Muscle of leg (tissue), 16 donors: ENCODE measurements at places on chromosomes 13 and 19. TPM values are rescaled to one million over a fixed set of nuclear protein-coding genes. Genes with fewer than 3 reads are reported as not detected.

GRCh38 chr19:41541990-41542584 is 33.9 kb upstream of the CEACAM21 start:
- DNase-seq: peak; percentile 53

DNA sequence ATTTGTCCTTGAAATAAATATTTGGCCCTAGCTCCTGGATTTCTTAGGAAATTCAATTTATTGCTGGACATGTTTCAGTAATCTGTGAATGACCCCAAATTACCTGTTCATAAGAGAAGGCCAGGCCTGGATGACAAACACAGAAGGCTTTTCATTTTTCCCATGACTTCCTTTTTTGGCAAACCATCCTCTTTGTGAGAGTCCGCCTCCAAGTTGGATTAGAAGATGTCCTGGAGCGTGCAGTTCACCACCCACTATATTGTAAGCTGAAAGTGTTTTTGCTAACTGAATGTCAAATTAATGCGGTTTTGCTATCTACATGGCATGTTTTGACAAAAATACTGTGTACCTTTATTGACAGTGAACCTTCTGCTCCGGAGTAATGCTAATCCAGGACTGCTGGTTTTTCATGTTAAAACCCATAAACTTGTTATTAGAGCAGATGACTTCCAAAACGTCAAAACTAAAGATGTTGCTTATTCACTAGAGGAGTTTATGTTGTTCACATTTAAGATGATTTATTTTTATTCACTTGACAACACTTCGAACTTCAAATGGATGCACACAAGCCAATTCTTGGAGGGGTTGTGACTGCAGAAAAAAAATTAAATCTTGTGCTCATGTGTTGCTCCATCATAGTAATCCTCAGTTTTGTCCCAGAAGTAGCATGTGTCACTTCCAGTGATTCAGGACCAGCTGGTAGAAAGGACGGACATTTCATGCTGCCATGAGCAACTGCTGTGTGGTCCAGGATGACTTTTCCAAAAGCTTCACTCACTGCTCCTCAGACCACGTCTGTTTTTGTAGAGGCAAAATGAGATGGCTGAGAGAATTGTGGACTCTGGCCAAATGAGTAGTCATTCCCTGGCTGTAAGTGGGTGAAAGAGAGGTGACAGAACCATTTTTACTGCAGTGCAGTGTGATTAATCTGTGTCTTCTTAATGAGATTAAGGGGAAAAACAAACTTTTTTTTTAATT is 71.0 kb downstream of the ITGBL1 start:
- peak; percentile 76 for DNase-seq

GRCh38 chr13:28716511-28716910 is 2.3 kb downstream of the SLC46A3 start:
- DNase-seq: no peak

DNA sequence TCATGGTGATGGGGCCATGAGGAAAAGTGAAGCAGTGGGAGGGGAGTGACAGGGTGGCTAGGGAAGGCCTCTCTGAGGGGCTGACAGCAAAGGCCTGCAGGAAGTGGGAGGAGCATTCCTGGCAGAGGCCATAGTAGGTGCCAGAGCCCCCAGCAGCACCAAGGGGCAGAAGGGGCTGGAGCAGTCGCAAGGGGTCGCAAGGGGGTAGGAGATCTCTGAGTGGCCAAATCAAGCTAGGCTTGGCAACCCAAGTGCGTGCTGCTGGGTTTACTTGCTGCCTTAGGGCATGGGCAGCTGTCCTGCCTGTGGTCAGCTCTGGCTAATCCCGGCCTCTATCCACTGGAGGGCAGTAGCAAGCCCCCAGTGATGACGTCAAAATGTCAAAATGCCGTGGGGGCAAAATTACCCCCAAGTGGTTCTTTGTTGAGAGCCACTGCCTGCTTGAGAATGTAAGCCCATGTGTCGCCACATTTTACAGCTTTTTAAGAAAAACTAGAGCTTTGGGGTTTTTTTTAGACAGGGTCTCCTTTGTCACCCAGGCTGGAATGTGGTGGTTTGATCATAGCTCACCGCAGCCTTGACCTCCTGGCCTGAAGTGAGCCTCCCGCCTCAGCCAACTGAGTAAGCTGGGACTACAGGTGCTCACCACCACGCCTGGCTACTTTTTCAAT is 11.8 kb downstream of the CCDC97 start:
- DNase-seq: peak; percentile 53

DNA sequence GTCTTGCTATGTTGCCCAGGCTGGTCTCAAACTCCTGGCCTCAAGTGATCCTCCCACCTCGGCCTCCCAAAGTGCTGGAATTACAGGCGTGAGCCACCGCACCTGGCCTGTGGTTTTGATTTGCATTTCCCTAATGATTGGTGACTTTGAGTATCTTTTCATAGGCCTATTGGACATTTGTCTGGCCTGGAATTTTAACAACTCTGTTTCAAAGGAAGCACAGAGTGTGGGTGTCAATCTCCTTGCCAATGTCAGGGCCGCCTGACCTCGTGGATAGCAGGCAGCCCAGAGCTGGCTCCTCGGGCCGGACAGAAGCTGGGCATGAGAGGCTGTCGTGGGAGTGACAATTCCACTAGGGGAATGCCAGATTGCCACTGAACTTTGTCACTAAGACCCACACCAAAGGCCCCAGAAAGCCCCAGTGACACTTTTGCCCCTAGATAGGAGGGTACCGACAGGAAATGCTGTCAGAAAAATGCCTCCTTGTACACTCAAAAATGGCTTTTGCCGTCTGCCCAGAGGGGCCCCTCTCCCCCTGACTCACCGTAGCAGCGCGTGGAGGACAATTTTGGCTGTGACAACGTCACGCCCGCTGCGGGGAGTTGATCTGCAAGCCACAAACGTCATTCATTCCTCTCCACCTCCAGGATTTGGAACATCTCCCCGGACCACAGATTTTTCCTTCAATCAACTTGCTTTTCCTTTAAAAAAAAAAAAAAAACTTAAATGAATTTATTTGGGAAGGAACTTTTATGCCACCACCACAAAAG is 11.7 kb upstream of the ADGRE5 start:
- DNase-seq: peak; percentile 67

- no peak for DNase-seq
Measured at GRCh38 chr13:20351281-20352022, 119.3 kb upstream of the GJB6 start.

DNA sequence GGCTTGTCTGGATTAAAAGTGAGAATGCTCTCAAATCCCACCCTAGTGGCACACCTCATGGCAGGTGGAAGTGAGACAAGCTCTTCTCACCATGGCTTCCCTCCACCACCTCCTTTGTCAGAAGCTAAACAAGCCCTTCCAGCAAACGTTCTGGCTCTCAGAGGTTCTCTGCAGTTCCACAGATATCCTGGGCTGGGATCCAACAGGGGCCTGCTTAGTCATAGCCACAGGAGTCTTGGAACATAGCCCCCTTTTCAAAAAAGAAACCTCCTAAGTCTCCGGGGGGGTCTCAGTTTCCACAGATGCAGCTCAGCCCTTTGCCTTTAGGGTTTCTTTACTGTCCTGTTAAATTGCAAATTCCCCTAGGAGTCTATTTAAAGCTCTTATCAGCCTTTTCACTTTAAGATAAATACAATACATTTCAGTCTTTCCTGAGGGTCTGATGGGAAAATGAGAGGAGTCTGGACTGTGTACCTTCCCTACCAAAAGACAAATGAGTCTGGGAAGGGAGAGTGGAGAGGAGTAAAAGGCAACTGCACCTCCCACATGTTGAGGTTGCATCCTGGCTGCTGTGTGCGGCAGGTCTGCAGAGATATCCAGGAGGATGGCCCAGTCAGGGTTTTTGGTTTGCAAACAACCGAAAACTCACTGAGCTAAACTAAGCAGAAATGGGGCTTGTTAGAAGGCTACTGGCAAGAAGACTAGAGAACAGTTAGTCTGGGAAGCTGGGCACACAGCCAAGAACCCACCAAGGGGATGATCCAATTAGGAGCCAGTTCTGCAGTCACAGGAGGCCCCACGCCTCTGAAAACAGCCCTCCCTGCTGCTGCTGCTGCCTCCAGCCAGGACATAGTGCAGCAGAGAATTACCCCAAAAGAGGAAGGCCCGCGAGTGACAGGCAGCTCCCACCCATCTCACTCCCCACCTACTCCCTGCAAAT is 41.4 kb upstream of the SERP2 start:
- DNase-seq: peak; percentile 94

GRCh38 chr13:112601371-112601770 is 13.4 kb upstream of the TUBGCP3 start:
- no peak for DNase-seq

GRCh38 chr19:2219726-2220125 is 16.4 kb downstream of the PLEKHJ1 start:
- no peak for DNase-seq

DNA sequence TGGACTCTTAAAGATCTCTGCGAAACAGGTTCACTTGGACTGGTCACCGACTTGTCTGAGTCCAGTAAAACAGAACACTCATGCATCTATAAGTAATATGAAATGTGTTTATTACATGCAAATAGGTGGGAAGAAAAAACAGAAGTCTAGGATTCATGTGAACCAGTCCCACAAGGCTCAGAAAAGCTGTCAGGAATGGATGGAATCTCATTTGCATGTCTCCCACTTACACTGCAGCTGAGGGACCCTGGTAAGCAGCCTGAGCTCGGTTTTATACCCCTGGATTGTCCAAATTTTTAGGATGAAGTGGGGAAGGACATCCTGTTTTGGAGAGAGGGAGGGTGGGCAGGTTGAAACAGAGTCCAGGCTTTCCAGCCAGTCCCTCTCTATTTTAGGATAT is 1545.1 kb upstream of the PCDH20 start:
- DNase-seq: no peak

DNA sequence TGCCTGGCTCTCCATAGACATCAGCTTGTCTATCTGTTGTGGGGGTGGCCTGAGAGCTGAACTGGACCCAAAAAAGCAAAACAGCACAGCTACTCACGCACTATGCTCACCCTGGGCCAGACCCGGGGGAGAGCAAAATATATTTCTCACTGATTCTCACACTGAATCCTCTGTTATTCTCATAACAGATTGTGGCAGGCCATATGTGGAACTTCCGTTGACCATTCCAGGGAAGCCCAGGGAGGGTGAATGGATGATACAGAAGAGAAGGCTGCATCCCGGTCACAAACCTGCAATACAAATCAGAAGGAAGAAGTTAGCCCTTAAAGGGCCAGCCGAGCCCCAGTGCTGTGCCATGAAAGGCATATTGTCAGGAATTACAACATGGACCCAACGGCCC is 362.5 kb downstream of the ZNF536 start:
- DNase-seq: peak; percentile 81

DNA sequence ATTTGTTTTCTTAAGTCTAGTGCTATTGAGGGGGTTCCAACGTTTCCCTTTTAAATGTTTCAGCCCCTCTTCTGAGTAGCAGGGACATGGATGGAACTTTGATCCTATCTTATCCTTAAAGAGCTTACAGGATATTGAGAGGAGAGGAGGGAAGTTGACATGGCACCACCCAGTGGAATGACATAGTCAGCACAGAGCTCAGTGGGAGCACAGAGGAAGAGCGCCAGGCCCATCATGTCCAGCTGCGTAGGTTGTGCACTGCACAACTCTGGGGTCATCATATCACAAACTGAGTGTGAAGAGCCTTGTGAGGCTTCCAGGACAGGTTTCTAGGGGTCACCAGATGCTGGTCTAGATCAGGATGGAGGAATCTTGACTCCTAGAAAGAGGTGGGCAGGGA is 4.6 kb upstream of the CDC42EP5 start:
- DNase-seq: no peak

DNA sequence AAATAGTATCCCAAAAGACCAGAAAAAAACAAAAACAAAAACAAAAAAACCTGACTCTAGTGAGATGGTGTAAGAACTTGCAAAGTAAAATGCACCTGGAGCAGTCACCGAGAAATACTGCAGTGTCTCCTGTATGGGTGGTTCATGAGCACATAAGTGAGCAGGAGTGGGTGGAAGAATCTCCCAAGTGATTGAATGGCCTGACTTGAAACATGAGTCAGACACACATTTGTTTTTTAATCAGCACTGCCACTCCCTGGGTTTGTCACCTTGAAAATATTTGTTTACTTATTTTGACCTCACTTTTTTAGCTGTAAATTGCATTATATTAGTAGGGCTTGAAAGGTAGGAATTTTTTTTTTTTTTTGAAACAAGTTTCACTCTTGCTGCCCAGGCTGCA is 2.0 kb downstream of the ZNF431 start:
- DNase-seq: no peak

DNA sequence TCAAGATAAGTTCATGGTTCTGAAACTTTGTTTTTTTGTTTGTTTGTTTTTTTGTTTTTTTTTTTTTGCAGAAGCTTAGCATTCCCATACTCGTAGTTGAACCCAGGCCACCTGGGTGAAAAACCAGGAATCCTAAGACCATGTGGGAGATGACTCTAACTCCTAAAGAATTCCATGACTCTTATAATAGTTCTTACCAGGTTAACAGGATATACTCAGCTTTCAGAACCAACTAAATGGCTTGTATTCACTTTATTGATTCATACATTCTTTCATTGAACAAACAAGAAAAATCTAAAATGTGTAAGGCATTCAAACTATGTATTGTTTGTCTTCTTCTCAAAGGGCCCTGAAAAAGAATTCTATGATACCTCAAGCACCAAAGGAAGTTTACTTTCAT is 40.5 kb upstream of the KLF5 start:
- no peak for DNase-seq

Gene MEDAG
- total RNA-seq: 9.7 TPM

Gene LGALS7B
- 2.3 TPM for total RNA-seq

Gene FLT1
- total RNA-seq: 16.1 TPM

Gene ZFR2
- under 0.01 TPM for total RNA-seq

Gene CABP5
- total RNA-seq: not detected

Gene GRIN3B
- not detected for total RNA-seq
